ENCODE measurements at places on chromosomes 7 and 10. TPM values are rescaled to one million over a fixed set of nuclear protein-coding genes. Genes with fewer than 3 reads are reported as not detected.

The WNT2 gene
- total RNA-seq, result not detected

The FAM25C gene
- not detected for total RNA-seq

The TWIST1 gene
- not detected for total RNA-seq

The TRPV5 gene
- 0.17 TPM for total RNA-seq

The GLI3 gene
- total RNA-seq, result not detected

The AKR1D1 gene
- total RNA-seq, result not detected

- H3K36me3 ChIP-seq, result no peaks in the 10 kb centered on the region
- H3K4me3 ChIP-seq, result no peak overlapping the region
- H3K4me1 ChIP-seq, result no peaks in the 10 kb centered on the region
- no peak overlapping the region for H3K27ac ChIP-seq
- no peaks in the 10 kb centered on the region for H3K27me3 ChIP-seq
- DNase-seq, result no peak
Observed at GRCh38 chr7:158353606-158354570, 233.7 kb downstream of the PTPRN2 start.

GRCh38 chr10:133117688-133118071 lies 30.0 kb downstream of the ADGRA1 start:
- H3K36me3 ChIP-seq, result no peaks in the 10 kb centered on the region
- H3K27me3 ChIP-seq, result no peaks in the 10 kb centered on the region
- no peaks in the 10 kb centered on the region for H3K4me1 ChIP-seq
- H3K27ac ChIP-seq, result no peak overlapping the region
- DNase-seq, result no peak

DNA sequence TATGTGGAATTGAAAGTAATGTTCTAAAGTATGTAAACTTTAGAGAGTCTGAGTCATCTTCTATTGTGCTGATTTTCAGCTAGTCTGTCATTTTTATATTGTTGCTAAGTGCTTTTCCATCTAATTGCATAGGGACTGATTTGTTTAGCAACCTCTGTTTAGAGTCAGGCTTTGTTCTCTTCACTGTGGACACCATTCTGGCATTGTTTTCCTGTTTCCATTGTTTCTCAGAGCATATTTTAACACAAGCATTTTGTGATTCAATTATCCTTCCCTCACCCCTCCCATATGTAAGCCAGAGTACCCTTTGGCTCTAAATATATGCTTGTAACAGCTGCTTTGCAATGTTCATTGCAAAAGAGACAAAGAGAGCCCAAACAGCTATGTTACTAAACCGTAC lies 748.4 kb upstream of the PHF14 start:
- no peaks in the 10 kb centered on the region for H3K27me3 ChIP-seq
- no peak overlapping the region for H3K27ac ChIP-seq
- H3K4me3 ChIP-seq, result no peak overlapping the region
- DNase-seq, result no peak
- no peaks in the 10 kb centered on the region for H3K36me3 ChIP-seq

DNA sequence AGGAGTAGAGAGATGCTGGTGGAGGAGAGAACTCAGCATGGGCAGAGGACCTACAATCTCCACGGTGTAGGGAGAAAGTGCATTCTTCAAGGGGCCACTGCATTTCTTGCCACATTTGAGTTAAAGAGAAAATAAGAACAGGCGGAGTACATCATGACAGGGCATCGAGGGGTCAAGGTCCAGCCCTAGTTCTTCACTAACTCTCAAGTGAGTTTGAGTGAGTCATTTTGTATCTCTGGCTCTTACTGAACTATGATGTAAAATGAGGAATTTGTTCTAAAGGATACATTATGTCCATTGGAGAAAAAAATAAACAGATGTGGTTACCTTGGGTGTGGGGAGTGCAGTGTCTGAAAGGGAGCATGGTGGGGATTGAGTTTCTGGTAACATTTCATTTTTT lies 182.9 kb downstream of the XPNPEP1 start:
- H3K4me1 ChIP-seq, result no peaks in the 10 kb centered on the region
- no peaks in the 10 kb centered on the region for H3K36me3 ChIP-seq
- DNase-seq, result no peak
- no peak overlapping the region for H3K4me3 ChIP-seq
- no peak overlapping the region for H3K27ac ChIP-seq

DNA sequence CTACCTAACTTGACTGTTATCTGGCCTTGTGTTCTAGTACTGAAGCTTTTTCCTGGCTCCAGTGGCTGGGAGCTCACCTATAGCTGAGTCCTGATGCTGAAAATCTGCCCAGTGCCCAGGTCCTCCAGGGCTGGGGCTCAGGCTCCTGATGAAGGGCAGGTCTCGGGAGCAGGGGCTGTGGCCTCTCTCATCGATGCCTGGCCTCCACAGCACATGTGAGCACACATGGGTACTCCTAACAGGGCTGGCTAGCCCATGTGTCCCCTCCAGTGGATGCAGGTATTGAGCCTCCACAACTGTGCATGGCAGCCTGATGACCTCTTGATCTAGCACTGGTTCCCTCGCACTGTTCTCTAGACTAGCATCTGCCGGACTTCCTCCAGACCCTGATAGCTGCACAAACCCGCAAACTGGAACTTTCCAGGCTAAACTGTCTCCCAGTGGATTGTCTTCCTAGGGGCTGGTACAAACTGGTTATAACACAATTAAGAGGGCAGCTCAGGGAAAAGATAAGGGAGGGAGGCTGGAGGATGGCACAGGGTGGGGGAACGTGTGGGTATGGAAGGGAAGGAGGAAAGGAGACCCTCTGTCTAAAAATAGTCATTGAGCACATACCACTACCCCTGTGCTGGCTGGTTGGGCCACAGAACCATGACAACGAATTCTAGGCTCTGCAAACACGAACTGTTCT lies 35.1 kb downstream of the PLAC9 start:
- H3K4me3 ChIP-seq, result no peak overlapping the region
- no peak for DNase-seq
- H3K27ac ChIP-seq, result no peak overlapping the region
- H3K36me3 ChIP-seq, result peaks cover 87% of the 10 kb centered on the region
- no peaks in the 10 kb centered on the region for H3K27me3 ChIP-seq

GRCh38 chr10:31584876-31585275 lies 265.9 kb downstream of the ZEB1 start:
- H3K27me3 ChIP-seq, result peaks cover 17% of the 10 kb centered on the region
- DNase-seq, result no peak
- H3K27ac ChIP-seq, result no peak overlapping the region
- H3K4me1 ChIP-seq, result peaks cover 14% of the 10 kb centered on the region
- no peak overlapping the region for H3K4me3 ChIP-seq
- no peaks in the 10 kb centered on the region for H3K36me3 ChIP-seq

- no peaks in the 10 kb centered on the region for H3K36me3 ChIP-seq
- no peak overlapping the region for H3K4me3 ChIP-seq
- H3K4me1 ChIP-seq, result no peaks in the 10 kb centered on the region
- peaks cover 1% of the 10 kb centered on the region for H3K27me3 ChIP-seq
- no peak for DNase-seq
Observed at GRCh38 chr7:122550545-122550944, 148.4 kb downstream of the RNF133 start.

GRCh38 chr7:45363669-45364068 lies 206.1 kb downstream of the RAMP3 start:
- no peak overlapping the region for H3K4me3 ChIP-seq
- no peak for DNase-seq
- no peaks in the 10 kb centered on the region for H3K27me3 ChIP-seq
- no peaks in the 10 kb centered on the region for H3K4me1 ChIP-seq
- H3K27ac ChIP-seq, result no peak overlapping the region

GRCh38 chr7:72709909-72710308 lies 118.1 kb downstream of the TYW1B start:
- peaks cover 55% of the 10 kb centered on the region for H3K36me3 ChIP-seq
- no peak overlapping the region for H3K27ac ChIP-seq
- no peaks in the 10 kb centered on the region for H3K27me3 ChIP-seq

DNA sequence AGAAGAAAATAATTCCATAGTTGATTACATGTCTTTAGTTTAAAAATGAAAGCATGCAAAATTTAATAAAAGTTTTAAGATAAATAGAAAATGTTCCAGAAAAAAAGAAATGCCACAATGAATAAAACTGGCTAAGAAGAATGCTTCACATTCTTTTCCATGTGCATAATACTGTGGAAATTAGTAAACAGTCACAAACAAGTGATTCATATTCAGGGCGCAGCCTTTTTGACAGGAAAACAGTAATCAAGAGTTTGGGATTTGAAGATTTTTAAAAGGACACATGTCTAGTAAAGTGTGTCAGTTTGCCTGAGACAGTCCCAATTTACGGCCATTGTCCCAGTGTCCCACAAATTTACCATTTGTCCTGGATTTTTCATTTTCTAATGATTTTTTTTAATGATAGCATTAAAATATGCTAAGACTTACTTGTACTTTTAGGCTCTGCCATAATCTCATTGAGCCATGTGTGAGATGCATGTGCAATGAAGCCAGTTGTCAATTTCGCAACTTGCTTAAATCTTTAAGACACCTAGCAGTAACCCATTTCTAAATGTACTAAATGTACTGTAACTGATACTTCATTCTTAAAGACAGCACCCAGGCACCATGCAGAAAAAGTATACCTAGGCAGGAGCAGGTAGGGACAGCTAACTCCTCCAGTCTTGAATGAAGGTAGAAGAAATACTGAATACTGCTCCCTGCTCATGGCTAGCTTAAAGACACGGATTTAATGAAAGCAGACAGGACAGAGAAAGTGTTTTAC lies 46.9 kb downstream of the ZNF438 start:
- H3K27ac ChIP-seq, result no peak overlapping the region
- H3K36me3 ChIP-seq, result peaks cover 19% of the 10 kb centered on the region
- no peak for DNase-seq
- H3K4me1 ChIP-seq, result peaks cover 11% of the 10 kb centered on the region

- H3K4me1 ChIP-seq, result peaks cover 5% of the 10 kb centered on the region
- H3K27ac ChIP-seq, result no peak overlapping the region
- H3K27me3 ChIP-seq, result peaks cover 35% of the 10 kb centered on the region
- H3K4me3 ChIP-seq, result no peak overlapping the region
- no peaks in the 10 kb centered on the region for H3K36me3 ChIP-seq
- no peak for DNase-seq
Observed at GRCh38 chr10:692682-693351, 3.3 kb upstream of the DIP2C start.

- no peak overlapping the region for H3K27ac ChIP-seq
- no peaks in the 10 kb centered on the region for H3K27me3 ChIP-seq
- DNase-seq, result no peak
- H3K4me3 ChIP-seq, result no peak overlapping the region
- H3K4me1 ChIP-seq, result no peaks in the 10 kb centered on the region
- peaks cover 62% of the 10 kb centered on the region for H3K36me3 ChIP-seq
Observed at GRCh38 chr10:101631821-101632475, 43.8 kb downstream of the DPCD start.

GRCh38 chr7:131919920-131920709 lies 363.7 kb upstream of the PODXL start:
- no peak overlapping the region for H3K4me3 ChIP-seq
- DNase-seq, result no peak
- no peaks in the 10 kb centered on the region for H3K4me1 ChIP-seq
- H3K27me3 ChIP-seq, result no peaks in the 10 kb centered on the region
- no peaks in the 10 kb centered on the region for H3K36me3 ChIP-seq
- no peak overlapping the region for H3K27ac ChIP-seq

GRCh38 chr10:101880232-101880573 lies 36.6 kb upstream of the KCNIP2 start:
- DNase-seq, result no peak
- no peak overlapping the region for H3K27ac ChIP-seq
- no peaks in the 10 kb centered on the region for H3K27me3 ChIP-seq
- no peak overlapping the region for H3K4me3 ChIP-seq

GRCh38 chr10:29199941-29200679 lies 88.8 kb upstream of the LYZL1 start:
- no peak for DNase-seq
- no peak overlapping the region for H3K4me3 ChIP-seq
- no peak overlapping the region for H3K27ac ChIP-seq

DNA sequence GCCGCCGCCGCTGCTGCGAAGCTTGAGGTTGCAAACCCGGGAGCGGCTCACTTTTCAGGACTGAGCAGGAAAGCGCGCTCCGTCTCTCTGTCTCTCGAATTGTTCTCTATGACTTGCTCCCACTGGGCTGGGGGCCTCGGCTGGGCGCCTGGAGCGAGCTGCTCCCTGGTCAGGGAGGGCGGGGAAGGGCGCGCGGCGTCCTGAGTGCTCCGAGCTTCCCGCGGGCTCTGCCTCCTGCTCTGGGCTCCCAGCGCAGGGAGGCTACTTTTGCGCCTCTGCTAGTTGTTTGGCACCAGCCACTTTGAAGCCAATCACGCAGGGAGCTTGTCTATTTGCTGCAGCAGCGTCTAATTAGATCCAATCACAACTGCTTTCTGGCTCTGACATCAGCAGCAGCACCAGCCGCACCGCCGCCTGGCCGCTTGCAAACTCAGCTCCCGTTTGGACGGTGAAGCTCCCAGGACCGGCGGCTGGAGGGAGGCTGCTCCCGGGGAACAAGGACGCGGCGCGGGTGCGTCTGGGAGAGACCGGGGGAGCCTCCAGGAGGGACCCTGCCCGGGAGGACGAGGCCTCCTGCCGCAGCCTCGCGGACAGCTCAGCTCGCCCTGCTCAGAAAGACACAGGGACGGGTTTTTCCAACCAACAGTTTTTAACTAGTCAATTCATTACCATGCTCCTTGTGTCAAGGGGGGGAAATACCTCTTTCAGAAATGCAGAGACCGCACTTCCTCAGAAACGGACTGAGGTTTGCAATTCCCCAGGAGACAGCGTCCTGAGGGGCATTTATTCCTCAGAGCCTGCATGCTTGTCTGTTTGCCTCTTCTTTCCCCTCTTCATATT lies at the start of gene ADARB2:
Gene ADARB2 (minus strand): TSS at position 304 of the 840 bp plus-strand sequence.
- H3K27me3 ChIP-seq, result peaks cover 66% of the 10 kb centered on the region
- H3K4me1 ChIP-seq, result peaks cover 37% of the 10 kb centered on the region
- peak within 1 kb of the TSS; percentile 70 for H3K4me3 ChIP-seq
- H3K27ac ChIP-seq, result no peak within 1 kb of the TSS
- no peaks in the 10 kb centered on the region for H3K36me3 ChIP-seq
- peak; percentile 30 for DNase-seq

DNA sequence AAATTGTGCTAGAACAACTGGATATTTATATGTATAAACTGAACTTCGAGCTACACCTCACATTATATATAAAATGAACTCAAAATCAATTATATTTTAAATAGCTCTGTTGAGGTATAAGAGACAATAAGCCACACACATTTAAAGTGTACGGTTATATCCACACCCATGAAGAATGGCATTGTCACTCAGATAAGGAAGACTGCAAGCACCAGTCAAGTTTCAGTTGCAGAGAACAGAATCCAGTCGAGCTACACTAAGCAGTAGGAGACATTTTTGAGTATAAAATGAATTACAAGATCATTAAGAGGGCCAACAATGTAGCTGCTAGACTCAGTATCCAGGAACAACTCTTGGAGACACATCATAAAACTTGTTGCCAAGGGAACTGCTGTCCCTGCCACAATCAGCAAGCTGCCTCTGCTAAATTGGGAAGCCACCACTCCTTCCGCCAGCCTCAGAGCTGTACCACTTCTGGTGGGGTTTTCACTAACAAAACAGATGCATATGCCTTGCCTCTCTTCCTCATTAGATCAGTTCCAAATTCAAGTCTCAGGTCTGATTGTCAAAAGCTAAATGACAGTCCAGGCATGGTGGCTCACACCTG lies 19.6 kb upstream of the GPNMB start:
- H3K27me3 ChIP-seq, result no peaks in the 10 kb centered on the region
- H3K36me3 ChIP-seq, result no peaks in the 10 kb centered on the region
- DNase-seq, result no peak
- no peak overlapping the region for H3K4me3 ChIP-seq
- no peak overlapping the region for H3K27ac ChIP-seq
- peaks cover 2% of the 10 kb centered on the region for H3K4me1 ChIP-seq

Measured in activated B cell treated with CpG ODN at 0.5 μM for 24 hours (primary cell).